ENCODE measurements at places on chromosomes 12 and 14.

DNA sequence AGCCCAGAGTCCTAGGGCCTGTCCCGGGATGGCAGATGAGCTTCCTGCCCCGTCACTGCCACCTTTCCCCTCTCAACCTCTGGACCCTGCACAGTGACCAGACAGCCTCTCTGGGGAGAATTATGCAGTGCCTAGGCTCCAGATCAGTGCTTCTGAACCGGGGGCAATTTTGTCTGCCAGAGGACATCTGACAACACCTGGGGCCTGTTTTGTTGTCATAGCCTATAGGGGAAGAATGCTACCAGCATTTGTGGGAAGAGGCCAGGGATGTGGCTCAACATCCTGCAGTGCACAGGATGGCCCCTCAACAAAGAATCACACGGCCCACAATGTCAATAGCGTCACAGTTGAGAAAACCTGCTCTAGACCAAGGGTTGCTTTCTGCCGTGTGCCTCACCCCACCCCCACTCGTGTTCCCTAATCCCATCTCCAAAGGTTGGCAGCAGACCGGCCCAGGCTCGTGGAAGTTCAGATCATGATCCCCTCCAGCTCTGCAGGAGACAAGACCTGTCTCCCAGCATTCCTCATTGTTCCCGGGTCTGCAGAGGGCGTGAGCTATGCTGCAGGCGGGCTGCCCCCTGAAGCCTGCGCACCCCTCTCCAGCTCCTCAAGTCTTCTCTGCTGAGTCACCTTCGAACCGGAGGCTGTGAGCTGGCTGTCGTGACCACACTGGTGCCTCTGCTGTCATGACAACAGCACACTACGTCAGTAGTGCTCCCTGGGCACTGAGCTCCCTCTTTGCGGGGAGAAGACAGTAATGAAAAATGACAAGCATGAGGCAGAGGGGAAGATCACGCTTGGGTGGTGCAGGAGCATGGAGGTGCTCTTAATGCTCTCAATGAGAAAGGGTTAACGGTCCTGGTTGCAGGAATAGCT, 2.0 kb upstream of the GAPDH start:
- DNase-seq: peak; percentile 48

DNA sequence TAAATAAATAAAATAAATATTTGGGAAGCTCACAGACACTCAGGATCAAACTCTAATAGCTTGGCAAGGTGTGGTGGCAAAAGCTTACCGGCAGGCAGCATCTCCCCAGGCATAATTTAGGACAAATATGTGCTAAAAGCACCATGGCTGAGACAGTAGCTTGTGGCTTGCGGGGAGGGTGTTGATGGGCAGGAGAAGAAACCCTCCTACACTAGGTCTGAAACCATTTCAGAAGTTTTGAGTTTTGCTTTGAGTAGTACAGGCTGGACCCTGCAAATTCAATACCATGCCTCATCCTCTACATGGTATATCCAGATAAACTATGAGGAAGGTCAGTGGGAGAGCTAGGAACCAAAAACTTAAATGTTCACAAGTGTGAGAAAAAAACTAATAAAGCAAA, 33.1 kb downstream of the MAP3K9 start:
- DNase-seq: no peak

- DNase-seq: no peak
Measured at GRCh38 chr14:97975962-97976361, 1178.8 kb downstream of the VRK1 start.

GRCh38 chr14:88426271-88426670, 40.8 kb downstream of the SPATA7 start:
- no peak for DNase-seq

- DNase-seq: no peak
Measured at GRCh38 chr12:117580015-117580717, 218.7 kb upstream of the NOS1 start.

DNA sequence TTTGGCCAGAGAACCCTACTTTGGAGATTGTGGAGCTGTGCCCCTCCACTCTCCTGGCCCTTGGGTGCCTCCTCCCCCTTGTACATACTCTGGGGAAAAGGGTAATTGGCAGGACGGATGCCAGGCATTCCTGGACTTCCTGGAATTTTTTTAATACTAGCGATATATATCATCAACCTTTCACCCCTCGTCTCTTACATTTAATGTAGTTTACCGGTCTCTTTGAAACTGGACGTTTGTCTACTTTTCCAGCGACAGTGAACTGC, 767 bp upstream of the CRY1 start:
- DNase-seq: no peak

GRCh38 chr12:5923043-5923605, 21.9 kb downstream of the ANO2 start:
- no peak for DNase-seq
